Ureter (tissue), 1 donor: ENCODE measurements at places on chromosomes 4 and X. TPM values are rescaled to one million over a fixed set of nuclear protein-coding genes. Genes with fewer than 3 reads are reported as not detected.

Gene CPZ
- total RNA-seq = 7.4 TPM

Gene CFP
- 4.3 TPM for total RNA-seq

- DNase-seq = no peak
These were observed 17.9 kb upstream of the NSG1 start for GRCh38 chr4:4368809-4369580.

DNA sequence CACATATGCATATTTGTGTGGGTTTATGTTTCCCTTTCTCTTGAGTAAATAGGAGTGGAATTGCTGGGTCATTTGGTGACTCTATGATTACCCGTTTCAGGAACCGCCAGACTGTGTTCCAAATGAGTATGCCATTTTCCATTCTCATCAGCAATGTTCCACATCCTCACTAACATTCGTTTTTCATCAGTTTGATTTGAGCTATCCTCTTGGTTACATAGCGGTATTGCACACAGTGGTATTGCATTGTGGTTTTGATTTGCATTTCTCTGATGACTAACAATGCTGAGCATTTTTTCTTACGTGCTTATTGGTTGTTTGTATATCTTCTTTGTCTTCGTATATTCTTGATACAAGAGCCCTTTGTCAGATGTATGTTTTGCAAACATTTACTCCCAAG, 218.0 kb upstream of the AMOT start:
- no peak for DNase-seq

DNA sequence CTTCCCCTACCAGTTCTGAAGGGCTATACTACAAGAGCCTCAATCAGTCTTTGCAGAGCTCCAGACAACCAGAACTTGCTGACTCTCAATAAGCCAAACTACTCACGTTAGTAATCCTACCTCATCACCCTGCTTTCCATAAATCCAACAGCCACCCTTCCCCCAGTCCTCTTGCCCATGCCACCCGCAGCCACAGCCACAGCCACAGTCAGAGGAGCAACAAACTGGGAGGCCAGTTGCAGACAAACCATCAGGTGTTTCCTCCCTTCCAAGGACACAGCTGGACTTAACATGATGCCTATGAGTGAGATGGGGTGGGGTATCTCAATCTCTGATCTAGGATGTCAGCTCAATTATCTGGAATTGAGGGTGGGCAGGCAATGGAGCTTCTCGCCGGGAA, 1.0 kb downstream of the GABRA3 start:
- DNase-seq = no peak

GRCh38 chr4:26356081-26356501, 35.3 kb downstream of the RBPJ start:
- no peak for DNase-seq

DNA sequence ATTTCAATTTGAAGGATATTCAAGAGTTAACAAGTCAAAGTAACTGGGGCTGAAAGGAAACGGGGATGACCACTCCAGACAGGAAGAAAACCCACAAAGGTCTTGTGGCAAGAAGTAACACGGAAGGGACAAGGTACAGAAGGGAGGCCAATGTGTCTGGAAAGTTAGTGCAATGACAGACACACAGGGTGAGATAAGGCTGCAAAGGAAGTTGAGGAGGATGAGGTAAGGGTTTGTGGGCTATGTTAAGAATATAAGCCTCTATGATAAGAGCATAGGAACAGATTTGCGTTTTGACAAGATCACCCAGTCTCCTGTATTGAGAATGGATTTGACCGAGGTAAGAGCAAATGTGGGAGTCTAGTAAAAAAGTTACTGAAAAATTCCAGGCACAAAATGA, 21.9 kb upstream of the EMCN start:
- no peak for DNase-seq
